ENCODE measurements at places on chromosomes 1 and 21.

GRCh38 chr21:44951186-44951915 lies 11.5 kb downstream of the SLX9 start:
- DNase-seq, result no peak

DNA sequence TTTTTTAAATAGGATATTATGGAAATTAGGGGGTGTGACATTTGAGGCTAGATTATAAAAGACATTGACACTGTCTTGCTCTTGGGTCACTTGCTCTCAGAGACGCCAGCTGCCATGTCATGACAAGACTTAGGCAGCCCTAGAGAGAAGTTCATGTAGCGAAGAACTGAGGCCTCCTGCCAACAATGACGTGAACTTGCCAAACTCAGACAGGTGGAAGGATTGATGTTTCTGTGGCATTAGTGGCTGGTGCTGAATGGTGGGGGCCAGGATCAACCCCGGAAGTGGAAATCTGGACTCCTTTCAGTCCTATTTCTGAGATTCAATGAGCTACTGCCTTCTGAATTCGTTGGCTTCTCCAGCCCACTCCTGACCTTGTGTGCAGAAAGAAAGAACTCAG lies 14.7 kb downstream of the NCF2 start:
- no peak for DNase-seq

DNA sequence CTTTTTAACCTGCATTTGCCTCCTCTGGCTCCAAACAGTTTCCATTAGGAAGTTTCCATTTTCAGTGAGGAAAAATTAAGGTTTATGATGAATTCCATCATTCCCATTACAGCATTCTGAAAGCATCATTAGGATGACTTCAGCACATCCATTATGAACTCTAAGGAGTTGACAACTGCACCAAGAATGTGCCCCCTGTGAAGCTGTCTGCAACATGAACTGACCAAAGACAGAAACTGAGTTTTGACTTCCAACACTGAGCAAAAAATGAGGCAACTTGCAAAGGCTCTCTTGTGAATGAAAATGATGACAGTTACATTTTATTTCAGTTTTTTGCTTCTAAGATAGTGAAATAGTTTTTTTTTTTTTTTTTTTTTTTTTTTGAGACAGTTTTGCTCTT lies 18.3 kb upstream of the KCNE1 start:
- DNase-seq, result no peak

GRCh38 chr1:101101360-101101759 lies 75.8 kb upstream of the DPH5 start:
- DNase-seq, result no peak

GRCh38 chr1:15027515-15027986 lies 126.0 kb upstream of the TMEM51 start:
- peak; percentile 16 for DNase-seq

DNA sequence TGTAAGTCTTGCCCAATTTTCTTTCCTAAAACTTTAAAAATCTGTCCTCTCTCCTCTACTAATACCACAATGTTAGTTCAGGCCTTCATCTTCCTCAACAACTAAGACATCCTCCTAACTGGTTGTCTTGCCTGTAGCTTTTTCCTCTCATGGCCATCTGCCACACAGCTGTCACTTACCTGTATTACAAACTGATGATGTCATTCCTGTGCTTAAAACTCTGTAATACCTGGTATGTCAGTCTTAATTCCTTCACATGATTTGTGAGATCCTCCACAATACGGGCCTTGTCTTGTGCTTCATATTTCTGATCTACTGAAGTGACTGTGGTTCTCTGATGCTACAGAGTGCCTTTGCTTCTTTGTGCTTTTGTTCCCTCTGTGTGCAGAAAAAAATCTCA lies 9.8 kb downstream of the MRPS14 start:
- no peak for DNase-seq

DNA sequence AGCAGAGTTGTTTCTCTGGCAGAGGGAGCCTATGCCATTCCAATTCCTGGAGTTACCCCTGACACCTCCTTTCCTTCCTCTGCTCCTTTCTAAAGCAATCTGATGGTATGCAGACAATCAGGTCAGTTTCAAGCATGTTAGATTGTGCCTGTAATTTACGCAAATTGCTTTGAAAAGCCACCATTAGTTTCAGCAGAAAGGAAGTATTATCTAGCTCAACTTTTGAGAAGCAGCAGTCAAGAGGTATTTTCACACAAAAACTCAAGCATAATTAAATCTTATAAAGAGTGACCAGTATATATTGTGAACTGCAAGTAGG lies 2.2 kb downstream of the ERRFI1 start:
- no peak for DNase-seq

DNA sequence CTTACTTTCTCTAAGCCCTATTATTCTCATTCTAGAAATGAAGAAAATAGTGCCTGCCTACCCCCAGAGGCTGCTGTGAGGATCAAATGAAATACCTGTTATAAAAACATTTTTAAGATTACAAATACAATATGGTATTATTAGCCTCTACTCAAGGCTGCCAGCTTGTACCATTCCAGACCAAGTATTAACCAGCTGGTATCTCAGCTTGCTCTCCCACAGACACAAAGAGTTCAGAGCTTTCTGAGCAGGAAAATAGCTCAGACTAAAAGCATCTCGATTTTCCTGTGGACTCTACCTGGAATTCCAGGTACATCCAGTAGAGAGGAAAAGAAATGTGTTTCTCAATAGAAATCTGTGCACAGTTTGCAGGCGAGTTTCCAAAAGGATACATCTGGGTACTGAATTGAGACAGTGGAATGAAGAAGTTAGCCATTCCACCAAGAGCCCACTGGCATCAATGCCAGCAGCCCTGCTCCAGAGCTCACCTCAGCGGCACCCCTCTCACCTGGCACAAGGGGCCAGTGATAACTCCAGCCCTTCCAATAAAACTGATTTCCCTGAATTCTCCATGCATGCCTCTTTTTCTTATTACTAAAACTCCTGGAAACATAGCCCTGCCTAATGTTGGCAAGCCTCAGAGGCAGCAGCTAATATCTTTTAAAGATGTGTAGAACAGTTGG lies 31.0 kb downstream of the TGFBR3 start:
- DNase-seq, result no peak

GRCh38 chr1:179883745-179884138 lies 1.7 kb downstream of the TOR1AIP1 start:
- no peak for DNase-seq

DNA sequence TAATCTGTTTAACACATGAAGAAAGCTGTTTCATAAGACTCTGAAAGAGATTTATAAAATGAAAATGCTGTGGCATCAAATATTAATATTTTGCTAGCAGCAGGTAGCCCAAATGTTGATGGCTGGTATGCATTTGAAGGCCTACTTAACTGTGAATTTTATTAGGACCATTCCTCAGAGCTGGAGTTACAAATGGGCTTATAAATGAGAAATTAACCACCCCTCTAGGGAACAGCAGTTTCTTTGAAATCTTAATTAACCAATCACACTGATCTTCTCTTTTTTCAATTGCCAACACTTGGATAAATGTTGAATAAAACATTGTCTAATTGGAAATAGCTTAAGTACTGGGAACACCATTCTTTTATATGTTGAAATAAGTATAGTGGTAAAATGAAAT lies 129.9 kb downstream of the GPR52 start:
- no peak for DNase-seq

DNA sequence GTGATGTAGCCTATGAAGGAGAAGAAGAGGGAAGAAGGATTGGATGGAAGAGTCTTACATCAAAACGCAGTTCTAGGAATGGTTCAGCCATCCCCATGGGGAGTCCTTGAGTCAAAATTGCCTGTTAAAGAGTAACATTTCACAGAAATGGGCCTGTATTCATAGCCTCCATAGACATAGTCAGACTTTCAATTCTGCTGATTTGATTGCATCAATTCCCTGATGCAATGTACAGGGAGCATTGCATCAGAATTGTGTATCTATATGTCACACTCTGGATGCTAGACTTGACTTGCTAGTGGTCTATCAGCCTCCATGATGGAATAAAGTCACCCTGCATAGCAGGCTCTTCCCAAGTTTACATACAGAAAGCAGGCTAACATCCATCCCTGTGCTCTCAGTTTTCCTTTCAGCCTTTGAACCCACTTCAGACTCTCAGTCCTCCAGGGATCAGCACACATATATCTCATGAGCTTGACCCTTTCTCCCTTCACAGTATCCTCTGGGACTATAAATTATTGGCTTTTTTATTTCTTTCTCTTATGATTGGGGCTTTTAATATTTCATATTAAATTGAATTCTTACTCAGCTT lies 1111.7 kb upstream of the B3GALT2 start:
- DNase-seq, result no peak

DNA sequence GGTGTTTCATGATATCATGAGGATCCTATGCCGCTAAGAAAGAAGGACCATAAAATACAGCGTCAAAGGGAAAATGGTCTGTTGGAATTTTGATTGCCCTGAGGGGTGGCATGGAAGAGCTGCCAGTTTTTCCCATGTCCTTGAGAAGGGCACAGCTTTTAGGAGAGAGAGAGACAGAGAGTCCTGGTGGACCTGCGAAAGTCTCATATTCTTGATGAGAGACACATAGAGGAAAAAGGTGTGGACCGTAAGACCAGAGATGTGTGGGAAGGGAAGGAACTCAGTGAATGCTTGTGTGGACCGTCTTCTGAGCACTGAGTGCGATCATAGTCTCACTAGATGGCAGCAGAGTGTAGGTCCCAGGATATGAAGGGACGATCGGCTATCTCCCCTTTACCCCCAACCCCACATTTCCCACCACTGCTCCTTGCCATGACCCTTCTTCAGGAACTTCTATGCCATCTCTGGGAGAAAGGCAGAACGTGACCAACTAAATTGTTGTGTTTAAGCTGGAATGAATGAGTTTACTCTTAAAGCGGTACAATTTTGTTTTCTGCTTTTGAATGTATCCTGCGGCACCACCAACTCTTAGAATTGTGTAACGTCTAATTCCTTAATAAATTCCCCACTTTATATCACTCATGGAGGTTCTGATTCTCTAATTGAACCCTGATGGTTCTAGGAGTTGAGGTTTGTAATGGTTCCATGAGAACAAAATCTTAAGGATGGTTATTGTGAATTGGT lies 117.7 kb downstream of the CTH start:
- DNase-seq, result peak; percentile 59

GRCh38 chr1:228007801-228008341 lies 1.1 kb downstream of the WNT3A start:
- no peak for DNase-seq

- DNase-seq, result no peak
Observed at GRCh38 chr21:41016472-41016871, 151.5 kb upstream of the BACE2 start.
